ENCODE measurements at places on chromosomes 2 and 18. TPM values are rescaled to one million over a fixed set of nuclear protein-coding genes. Genes with fewer than 3 reads are reported as not detected.

The WNT10A gene
- not detected for total RNA-seq

The TGFBRAP1 gene
- 30.4 TPM for total RNA-seq

The GALNT13 gene
- 29.1 TPM for total RNA-seq

The FTCDNL1 gene
- total RNA-seq, result 3.1 TPM

The LDLRAD4 gene
- total RNA-seq, result 299 TPM

The UPP2 gene
- 3.1 TPM for total RNA-seq

The DQX1 gene
- total RNA-seq, result not detected

The ARHGAP28 gene
- total RNA-seq, result 17.5 TPM

The LRRTM4 gene
- total RNA-seq, result 89.5 TPM

The NYAP2 gene
- total RNA-seq, result 21.9 TPM

The DPYSL5 gene
- total RNA-seq, result 184 TPM

The SPDYA gene
- total RNA-seq, result 5.0 TPM

The FRZB gene
- total RNA-seq, result 14.1 TPM

The LRATD1 gene
- total RNA-seq, result 35.1 TPM

The SH3BP4 gene
- total RNA-seq, result 14.4 TPM

The IGFBP5 gene
- total RNA-seq, result 11.6 TPM

The WDR33 gene
- 169 TPM for total RNA-seq

The AQP12A gene
- not detected for total RNA-seq

The RGPD3 gene
- total RNA-seq, result 1.3 TPM

The DSG3 gene
- total RNA-seq, result not detected

The B3GNT7 gene
- total RNA-seq, result 1.3 TPM

All from parietal lobe (tissue), 2 donors.